Stimulated activated CD4-positive, alpha-beta T cell treated with anti-CD3 and anti-CD28 coated beads, Interleukin-2, amount 100 ng/mL, for 48 hours (primary cell): ENCODE measurements at places on chromosomes 12 and 14.
A peak's percentile ranks its signal among the peaks of the same experiment; 100 is the strongest.

- DNase-seq, result no peak
Measured at GRCh38 chr12:22856178-22856577, 231.2 kb downstream of the ETNK1 start.

DNA sequence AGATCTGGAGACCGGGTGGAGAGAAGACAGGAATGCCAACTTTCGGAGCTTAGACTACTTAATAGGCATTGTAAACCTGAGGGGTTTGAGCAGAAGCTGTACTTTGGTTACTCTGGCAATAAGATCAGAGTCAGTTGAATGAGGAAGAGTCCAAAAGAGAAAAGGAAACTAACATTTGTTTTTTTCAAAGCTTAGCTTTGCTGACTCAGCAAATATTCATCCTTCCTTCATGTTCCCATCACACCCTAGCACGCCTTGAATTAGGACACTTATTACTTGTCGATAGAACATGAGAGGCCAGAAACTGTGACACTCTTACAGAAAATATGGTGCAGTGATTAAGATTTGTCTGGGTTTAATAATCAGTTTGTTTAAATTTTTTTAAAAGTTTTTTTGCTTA, 266.9 kb upstream of the ATP2B1 start:
- no peak for DNase-seq

- DNase-seq, result no peak
Measured at GRCh38 chr12:1696800-1697199, 5.9 kb downstream of the ADIPOR2 start.

DNA sequence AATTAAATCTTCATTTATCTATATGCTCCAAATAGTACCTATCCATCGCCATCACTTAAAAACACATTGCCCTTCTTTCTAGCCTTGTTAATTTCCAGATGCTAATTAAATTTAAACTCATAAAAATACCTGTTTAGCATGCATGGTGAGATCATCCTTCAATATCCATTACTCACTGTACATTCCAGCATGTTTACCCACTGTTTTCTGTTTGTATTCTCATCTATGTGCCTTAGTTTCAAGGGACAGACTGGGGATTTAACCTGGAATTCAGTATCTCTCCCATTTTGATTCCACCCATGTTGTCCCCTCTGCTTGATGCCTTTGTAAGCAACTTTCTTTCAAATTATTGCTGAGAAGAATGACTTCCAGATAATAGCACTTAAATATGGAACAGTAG, 208.0 kb downstream of the SPTSSA start:
- no peak for DNase-seq

GRCh38 chr12:42741771-42742510, 152.4 kb upstream of the PRICKLE1 start:
- no peak for DNase-seq

DNA sequence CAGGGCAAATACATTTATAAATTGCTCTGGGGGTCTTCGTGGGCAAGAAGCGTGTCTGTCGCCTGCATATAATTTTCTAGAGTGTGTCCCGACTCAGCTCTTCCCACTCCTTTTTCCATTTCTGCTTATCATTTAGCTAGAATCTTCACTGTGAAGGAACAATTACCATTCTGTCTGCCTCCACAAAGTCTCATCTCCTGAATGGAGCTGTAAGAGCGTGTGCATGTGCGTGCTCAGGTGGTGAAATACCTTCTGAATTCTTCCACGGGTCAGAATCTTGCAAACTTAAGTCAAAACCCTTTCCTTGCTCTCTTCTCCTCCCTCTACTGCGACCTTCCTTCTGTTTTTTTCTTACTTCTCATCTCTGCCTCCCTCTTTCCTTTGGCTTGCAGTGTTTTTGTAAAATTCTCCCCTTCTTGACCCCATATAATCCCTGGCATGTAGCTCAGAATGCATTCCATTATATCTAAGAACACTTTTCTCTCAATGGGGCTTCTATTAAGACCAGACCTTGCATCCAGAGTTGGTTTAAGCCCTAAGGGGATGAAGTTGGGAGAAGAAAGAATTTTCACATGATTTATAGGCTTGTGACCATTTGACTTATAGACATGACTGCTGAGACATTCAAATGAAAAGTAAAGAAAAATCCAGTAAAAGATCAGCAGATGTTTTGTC, 25.0 kb upstream of the GSG1 start:
- no peak for DNase-seq

GRCh38 chr12:70691018-70691672, 53.9 kb upstream of the PTPRB start:
- no peak for DNase-seq

DNA sequence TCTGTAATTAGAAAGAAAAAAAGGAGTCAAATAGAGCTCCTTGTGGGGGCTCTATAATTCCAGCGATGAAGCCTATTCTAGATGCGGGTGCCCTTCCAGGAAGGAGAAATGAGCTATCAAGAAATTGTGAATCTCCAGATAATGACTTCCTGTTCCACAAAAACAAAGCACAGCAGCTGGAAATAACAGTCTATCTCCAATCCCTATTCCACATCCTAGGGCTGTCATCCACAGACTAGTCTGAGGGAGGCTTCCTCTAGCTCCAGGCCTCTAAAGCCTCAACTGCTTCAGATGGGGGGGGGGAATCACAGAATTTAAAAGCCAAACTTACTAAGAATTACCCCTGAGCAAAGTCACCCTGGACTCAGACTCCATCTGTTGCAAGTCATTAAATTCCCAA, 77.4 kb upstream of the GTF2A1 start:
- DNase-seq, result no peak

- no peak for DNase-seq
Measured at GRCh38 chr12:12990700-12991468, 9.2 kb downstream of the HEBP1 start.

- DNase-seq, result no peak
Measured at GRCh38 chr12:23954332-23954731, 4.9 kb upstream of the SOX5 start.

DNA sequence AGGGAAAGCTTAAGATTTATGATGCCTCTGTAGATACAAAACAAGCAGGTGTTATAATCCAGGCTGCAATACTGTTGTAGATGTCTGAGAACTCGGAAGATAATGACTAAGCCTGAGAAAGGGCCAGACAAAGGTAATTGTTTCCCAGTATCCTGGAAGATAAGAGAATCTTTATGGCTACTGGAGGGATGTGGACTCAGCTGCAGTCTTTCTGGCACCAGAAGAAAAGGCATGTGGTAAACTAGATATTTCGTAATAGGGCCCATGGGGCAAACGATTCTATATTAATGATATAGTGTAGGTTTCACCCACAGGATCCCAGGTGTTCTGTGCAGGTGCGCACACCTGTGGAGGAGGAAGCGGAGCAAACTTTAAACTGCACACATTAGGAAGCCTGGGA, 9.2 kb upstream of the APOLD1 start:
- no peak for DNase-seq

- DNase-seq, result no peak
Measured at GRCh38 chr14:64574371-64575107, 24.8 kb downstream of the PPP1R36 start.

GRCh38 chr14:101020834-101021370, 117.4 kb upstream of the RTL1 start:
- DNase-seq, result no peak

DNA sequence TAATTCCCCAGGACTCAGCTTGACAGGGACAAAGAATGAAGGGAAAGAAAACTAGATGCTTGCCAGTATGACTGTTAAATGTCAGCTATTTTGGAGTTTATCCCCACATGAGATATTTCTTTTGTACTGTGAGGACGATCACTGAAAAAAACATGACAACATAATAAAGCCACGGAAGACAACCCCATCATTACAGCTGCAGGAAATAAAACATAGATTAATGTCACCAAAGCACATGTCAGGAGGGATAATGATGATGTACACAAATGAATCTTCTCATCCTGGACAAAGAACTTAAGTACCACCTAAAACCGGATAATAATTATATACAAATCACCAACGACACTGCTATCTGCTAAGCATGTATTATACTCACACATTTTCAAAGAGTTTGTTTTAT, 84.6 kb upstream of the GRIP1 start:
- no peak for DNase-seq

GRCh38 chr12:103505371-103506236, 9.8 kb upstream of the C12orf42 start:
- DNase-seq, result peak; percentile 33

GRCh38 chr12:54959291-54960018, 25.1 kb downstream of the TESPA1 start:
- no peak for DNase-seq

- no peak for DNase-seq
Measured at GRCh38 chr12:57460468-57460784, 841 bp downstream of the GLI1 start.
